Liver (tissue), 10 donors: ENCODE measurements at places on chromosomes 3 and 15.
A peak's percentile ranks its signal among the peaks of the same experiment; 100 is the strongest.

- no peak for DNase-seq
These were observed 11.3 kb downstream of the USF3 start for GRCh38 chr3:113685124-113685523.

GRCh38 chr3:170267793-170268192, 45.6 kb downstream of the PRKCI start:
- DNase-seq: no peak

DNA sequence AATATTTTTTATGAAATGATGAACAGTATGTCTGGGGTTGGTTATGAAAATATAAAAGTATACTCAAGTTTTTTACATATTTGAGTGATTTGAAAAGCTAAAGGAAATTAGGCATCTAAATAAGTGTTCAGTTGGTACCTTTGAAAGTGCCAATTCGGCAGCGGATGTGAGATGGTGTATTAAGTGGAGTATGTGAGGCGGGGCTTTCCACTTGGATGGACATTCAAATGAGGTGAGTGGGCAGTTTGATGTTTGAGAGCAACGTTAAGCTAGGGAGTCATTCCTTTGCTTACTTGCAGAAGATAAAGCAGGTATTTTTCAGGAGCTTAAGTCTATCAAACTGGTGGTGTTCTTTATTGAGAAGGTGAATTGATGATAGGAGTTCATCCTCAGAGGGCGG, 189.0 kb upstream of the GOLIM4 start:
- DNase-seq: no peak

DNA sequence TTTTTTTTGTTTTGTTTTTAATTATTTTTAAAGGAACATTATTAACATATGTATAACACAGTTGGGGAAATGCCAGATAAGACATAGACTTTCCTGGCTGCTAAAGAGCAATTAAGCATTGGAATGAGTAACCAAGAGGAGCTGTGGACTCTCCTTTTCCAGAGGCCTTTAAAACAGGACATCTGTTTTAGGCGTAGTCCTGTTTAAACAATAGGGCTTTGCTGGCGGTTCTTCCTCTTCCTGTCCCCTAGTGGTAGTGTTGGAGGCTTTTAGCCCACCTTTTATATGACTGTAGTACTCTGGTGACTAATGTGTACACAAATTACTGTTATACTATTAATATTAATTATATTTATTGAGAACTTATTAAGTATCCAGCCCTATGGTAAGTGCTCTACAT, 81.9 kb downstream of the PPARG start:
- no peak for DNase-seq

- DNase-seq: peak; percentile 97
These were observed 2.2 kb downstream of the SNX22 start for GRCh38 chr15:64153480-64154367.

GRCh38 chr15:68277603-68278344, at the start of gene FEM1B:
FEM1B (plus strand) TSS chr15:68277745; CDS start chr15:68278418, 673 bp downstream.
- DNase-seq: peak; percentile 91

DNA sequence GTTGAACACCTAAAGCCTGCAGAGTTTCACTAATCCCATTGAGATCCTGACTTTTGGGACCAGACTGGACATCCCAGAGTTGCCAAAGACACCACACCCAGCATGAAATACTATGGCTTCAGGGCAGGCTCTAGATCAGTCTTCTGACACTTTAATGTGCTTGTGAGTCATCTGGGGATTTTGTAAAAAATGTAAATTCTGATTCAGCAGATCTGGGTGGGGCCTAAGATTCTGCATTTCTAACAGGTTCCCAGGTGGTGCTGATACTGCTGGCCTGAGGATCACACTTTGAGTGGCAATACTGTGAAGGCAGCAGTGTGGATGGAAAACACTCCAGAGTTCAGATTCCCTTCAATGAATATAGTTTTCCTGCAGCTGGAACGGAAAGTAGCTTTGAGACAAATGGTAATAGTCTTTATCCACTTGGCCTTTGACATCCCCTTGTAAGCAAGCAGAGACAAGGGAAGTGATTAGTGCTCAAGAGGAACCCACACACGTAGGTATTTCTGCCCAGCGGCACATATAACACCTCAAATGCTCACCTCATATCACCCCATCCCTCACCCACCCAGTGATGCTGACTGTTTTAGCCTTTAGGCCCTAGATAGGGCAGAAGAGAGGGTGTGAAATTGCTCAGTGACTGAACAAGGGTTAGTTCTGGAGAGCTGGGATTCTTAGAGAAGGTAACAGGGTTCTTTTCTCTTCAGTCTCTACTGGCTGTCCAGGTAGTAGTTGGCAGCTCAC, 51.5 kb upstream of the GSK3B start:
- no peak for DNase-seq

DNA sequence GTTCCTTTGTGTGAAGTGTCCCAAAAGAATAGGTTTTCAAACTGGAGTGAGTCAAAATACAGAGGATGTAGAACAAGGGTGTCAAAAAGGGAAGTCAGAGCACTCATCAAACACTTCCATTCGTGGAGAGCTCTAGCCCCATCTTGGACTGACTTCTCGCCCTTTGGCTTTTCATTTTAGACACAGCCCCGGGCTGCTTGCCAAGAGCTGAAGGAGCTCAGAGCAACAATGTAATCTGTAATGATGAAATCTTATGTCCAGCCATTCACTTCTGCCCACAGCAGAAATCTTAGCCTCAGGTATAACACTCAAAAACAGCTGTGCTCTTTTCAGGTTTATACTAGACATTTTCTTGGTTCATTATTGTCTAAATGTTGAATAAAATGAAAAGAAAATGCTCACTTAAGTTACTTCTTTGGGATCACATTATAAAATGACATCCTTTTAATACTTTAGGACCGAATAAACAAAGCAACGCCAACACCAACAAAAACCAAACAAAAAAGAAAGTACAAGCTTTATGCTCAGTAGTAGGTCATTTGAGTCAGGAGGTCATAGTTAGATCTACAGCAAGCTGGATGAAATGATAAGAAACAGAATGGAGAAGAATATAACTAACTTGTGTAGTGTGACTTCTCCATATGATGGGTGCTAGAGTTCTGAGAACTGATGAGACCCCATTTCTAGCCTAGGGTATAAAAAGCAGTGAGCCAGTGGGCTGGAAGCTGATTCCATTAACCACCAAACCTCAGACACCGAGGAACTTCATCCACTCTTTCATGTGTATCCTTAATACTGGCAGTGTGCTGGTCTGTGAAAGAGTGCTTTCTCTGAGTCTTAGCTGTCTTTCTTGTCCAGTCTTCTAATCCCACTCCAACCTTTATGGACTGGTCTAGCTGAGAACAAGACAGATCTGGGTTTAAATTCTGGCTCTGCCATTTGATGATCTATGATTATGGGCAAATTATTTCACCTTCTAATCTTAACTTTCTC, 131.8 kb upstream of the SLC7A14 start:
- no peak for DNase-seq

DNA sequence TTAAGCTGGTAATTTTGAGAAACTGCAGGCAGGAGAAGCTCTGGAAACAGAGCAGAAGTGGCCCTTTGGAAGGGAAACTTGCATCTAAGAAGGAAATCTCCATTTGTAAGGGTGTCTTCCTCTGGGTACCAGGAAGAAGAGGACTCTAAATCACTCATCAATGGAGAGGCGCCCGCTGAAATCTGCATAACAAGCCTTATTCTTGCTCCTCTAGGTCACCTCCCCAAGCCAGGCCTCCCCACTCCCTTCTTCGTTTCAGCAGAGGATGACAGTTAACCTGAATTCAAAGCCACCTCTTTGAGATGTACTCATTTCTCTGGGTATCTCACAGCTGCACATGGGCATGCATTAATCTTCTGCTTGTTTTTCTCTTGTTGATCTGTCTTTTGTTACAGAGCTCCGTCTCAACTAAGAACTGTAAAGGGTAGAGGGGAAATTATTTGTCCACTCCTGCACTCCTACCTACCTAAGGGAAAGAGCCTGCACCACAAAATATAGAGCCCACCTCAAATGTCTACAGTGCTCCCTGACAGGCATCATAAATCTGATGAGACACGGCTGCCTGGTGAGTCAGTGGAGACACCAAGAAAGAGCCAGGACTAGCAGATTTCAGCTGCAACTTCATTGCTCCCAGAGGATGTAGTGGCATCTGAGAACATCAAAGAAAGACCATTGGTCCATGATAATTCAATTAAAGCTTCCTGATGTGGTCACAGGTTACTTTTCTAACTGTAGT, 51.5 kb downstream of the GABRB3 start:
- DNase-seq: no peak
